NCI-H1092 treated with DMSO at 0.1 percent for 48 hours (cell line): ENCODE measurements at places on chromosomes 1 and 21.

GRCh38 chr1:87575528-87575927 lies 246.8 kb downstream of the LMO4 start:
- no peak for DNase-seq

- DNase-seq = no peak
Measured at GRCh38 chr1:178644308-178645120, 80.5 kb upstream of the RALGPS2 start.

- no peak for DNase-seq
Measured at GRCh38 chr1:81312272-81312754, 488.4 kb upstream of the ADGRL2 start.

- DNase-seq = no peak
Measured at GRCh38 chr21:45316871-45317397, 29.2 kb upstream of the POFUT2 start.
